Left cardiac atrium (tissue), 4 donors: ENCODE measurements at places on chromosomes 12 and 14.

GRCh38 chr14:64891173-64891838, 11.6 kb upstream of the SPTB start:
- no peak for DNase-seq

DNA sequence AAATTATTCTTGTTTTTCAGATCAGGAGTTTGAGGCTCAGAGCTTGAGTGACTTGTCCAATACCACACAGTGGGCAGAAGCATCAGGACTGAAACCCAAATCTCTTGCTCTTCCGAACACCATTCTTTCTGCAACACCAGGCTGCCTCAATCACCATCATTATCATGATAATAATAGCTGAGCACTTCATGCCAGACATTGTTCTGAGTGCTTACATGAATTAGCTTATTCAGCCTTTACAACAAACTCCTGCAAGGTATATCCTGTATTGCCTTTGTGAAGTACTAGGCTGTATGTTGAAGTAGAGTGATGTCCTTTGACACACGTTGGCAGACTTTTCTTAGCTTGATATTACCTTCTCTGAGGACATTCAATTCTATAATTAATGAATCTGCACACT, 257.4 kb upstream of the ATP2B1 start:
- no peak for DNase-seq

DNA sequence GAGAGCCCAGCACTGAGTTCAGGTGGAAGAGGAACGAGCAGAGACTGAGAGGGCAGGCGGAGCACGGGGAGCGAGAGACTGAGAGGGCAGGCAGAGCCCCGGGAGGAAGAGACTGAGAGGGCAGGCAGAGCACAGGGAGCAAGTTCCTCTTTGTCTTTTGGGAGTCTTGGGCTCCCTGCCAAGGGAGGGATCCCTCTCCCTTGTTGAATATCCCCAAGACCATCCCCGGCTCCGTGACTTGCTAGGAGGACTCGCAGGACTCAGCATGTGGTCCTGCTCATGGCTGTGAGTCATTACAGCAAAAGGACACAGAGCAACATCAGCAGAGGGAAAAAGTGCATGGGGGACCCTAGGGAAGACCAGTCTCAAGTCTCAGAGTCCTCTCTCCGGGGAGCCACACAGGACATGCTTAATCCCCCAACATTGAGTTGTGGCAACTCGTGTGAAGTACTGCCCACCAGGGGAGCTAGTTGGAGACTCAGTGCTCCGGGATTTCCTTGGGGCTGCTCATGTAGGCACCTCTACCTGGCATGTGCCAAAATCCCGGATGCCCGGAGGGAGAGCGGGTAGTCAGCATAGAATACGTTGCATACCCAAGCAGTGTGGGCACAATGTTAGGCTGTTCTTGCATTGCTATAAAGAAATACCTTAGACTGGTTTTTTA, 81.0 kb downstream of the CCDC92 start:
- DNase-seq = no peak

- peak; percentile 88 for DNase-seq
Observed at GRCh38 chr14:103628684-103629502, at the start of gene KLC1. KLC1 (plus strand) TSS chr14:103629211; CDS start chr14:103654565, 25,354 bp downstream.

DNA sequence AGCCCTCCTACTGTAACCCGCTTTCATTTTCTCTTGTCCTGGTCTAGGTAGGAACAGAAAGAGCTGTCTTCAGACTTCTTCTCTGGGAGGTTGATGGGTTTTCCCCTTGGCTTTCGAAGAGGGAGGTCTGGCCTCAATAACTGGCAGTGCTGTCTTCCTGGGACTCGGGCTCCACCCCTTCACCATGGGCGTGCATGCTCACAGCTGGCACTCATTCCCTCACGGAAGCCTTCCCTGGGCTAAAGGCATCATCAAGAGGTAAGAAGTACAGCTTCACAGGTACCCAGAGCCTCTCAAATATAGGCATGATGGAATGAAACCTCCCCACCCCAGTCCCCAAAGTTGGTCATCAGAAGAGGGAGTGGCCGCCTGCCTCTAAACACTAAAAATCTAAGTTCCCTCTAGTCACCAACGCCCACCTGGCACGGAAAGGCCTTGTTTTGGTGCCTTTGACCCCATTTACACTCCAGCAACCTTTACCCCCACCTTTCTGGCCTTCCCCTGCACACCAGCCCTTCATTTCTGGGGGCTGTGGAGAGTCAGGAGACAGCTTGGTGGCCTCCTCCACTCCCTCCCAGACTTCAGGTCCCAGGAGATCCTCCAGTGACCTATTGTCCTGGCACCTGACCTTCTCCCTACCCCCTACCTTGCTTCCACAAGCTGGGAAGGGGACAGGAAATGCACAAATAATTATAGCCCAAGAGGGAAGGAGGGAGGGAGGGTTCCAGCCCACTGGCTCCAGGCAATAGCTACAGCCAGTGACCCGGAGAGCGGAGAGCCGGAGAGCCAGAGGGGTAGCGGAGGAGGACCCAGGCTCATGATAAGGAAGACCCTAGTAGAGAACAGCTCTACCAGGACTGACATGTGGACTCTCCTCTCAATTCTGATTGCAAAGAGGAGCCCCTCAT, 2.8 kb downstream of the RAPGEF3 start:
- no peak for DNase-seq

GRCh38 chr12:1488908-1489381, 105.4 kb downstream of the FBXL14 start:
- no peak for DNase-seq

DNA sequence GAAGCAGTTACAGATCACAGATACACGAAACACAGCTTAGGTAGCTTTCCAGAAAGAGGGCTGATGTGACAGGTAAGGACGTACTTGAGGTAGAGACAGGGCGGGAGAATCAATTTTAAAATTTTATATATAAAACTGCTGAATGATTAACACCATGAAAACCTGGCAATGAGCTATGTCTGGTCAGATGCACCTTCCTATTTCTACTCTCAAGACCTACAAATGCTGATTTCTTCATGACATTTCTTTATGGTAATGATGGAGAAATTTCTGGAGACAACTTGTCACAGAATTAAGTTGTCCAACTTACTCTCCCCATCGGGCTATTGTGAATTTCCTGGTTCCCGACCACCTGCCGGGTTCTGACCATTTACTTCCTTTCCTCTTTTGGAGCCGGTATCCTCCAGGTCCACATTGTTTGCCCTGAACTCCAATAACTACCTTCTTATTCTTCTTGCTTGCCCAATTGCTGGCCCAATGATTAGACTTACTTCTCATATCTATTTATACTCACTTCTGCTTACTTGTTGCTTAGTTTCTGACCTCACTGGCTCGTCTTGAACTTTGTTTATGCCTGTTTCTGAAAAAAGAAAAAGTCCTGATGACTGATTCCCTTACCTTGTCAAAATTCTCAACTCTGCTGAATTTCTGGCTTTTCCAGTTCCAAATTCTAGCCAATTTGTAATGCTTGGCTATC, 12.8 kb upstream of the ATP2B1 start:
- no peak for DNase-seq

DNA sequence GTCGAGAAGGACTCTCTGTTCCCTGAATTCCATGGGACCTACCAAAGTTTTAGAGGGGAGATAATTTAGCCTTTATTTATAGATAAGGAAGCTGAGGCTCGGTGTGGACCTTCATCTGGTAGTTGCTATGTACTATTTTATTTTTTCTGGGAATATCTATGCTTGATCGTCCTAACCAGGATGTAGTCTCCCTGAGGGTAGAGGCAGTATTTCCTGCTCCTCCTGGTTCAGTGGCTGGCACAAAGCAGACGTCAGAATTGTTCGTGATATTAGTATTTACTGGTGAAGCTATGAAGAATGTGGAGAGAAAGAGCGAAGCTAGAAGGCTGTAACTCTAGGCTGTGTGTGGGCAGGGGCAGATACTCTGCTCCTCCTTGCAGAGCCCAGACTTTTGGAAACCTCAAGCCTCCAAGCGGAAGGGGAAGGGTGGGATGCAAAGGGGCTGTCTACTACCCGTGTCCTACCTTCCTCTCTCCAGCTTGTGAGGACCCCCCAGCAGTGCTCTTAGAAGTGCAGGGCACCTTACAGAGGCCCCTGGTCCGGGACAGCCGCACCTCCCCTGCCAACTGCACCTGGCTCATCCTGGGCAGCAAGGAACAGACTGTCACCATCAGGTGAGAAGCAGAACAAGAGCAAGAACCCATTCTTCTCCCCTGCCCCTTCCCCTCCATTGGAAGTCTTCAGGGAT, 1.4 kb downstream of the LRP10 start:
- no peak for DNase-seq

DNA sequence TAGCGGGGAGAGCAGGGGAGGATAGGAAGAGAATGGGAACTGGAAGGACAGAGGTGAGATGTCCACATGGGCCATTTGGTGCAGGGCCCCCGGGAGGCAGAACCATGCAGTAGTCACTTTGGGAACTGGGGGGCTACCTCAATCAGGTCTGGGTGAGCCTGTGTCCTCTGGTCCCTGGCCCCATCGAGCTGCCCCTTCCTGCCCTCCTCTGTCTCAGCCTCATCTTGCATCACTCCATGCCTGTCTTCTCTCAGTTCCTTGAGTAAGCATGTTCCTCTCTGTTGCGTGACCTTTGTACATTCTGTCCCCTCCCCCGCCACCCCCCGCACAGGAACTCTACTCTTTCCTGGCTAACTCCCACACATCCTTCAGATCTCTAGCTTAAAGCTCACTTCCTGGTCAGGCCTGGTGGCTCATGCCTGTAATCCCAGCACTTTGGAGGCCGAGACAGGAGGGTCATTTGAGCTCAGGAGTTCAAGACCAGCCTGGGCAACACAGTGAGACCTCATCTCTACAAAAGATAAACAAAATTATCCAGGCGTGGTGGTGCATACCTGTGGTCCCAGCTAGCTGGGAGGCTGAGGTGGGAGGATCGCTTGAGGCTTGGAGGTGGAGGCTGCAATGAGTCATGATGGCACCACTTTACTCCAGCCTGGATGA, 23.2 kb downstream of the FOS start:
- no peak for DNase-seq

DNA sequence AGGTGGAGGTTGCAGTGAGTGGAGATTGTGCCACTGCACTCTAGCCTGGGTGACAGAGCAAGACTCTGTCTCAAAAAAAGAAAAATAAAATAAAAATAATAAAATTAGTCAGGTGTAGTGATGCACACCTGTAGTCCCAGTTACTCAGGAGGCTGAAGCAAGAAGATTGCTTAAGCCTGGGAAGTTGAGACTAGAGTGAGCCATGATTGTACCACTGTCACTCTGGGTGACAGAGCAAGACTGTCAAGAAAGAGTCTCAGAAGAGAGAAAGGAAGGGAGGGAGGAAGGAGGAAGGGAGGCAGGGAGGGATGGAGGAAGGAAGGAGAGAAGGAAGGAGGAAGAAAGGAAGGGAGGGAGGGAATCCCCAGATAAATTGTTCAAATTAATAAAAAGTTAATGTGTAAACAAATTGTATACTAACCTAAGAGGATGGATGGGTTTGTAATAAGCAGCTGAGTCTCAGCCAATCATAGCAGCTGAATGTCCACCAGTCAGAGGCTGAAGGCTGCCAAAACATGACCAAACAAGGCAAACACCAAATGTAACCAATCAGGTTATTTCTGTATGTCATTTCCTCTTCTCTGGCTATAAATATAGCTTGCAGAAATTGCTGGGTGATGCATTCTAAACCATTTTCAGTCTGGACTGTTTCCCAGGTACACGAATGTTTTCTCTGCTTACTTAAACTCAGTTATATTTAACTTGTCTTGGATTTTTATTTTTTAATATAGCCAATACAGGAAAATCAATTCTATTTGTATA, 6.1 kb upstream of the CDCA4 start:
- DNase-seq = no peak

DNA sequence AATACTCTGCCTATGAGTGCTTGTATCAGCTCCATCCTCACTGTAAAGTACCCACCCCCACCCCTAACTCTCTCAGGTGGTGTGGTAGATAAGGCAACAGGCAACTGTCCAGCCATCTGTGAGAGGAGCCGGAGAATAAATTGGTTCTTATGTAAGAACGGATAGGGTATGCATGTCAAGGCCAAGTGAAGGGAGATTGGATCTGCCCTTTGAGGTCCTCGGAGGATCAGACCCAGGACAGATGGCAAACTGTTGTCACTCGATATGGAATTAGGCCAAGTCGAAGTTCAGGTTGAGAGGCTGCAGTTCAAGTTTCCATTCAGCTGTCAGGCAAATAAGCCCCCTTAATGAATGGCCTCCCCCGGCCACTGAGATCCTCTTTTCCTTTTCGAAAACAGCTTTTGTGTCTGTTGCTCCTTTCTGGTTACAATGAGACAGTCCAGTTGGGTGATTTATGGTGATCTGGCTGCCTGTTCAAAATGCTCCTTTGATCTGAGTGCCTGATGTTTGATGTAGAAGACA, 120.3 kb downstream of the VRK1 start:
- no peak for DNase-seq

DNA sequence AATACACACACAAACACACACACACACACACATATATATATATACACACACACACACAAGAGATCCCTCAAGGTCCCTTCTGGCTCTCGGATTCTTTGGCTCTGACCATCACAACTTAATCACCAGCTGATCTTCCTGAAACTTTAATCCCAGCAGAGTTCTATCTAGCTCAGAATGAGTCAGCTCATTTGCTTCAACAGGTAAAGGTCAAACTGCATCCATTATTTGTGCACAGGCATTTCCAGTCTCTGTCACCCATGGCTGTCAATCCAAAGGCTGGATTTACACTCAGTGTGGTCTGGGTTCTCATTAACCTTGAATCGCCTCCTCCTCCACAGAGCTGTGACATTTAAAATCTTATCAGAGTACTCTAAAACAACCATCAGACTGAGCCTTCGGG, 113.3 kb upstream of the TMPO start:
- DNase-seq = no peak

DNA sequence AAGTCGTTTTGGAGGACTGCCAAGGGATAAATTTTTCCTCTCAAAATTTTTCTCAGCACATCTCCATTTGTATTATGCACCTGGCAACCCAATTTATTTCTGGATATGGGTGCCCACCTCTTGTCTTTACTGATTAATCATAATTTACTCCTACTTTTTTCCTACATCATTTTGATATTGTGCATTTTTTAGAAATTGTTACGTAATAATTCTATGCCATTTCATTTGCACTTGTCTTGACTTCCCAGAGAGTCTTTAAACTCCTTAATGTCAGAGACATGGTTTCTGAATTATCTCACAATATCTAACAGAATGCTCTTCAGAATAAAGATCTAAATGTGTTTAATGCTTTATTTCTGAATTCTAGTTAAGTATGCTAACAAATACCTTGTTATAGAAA, 113.1 kb downstream of the TMTC3 start:
- no peak for DNase-seq
